ENCODE measurements at places on chromosomes 4 and X.

DNA sequence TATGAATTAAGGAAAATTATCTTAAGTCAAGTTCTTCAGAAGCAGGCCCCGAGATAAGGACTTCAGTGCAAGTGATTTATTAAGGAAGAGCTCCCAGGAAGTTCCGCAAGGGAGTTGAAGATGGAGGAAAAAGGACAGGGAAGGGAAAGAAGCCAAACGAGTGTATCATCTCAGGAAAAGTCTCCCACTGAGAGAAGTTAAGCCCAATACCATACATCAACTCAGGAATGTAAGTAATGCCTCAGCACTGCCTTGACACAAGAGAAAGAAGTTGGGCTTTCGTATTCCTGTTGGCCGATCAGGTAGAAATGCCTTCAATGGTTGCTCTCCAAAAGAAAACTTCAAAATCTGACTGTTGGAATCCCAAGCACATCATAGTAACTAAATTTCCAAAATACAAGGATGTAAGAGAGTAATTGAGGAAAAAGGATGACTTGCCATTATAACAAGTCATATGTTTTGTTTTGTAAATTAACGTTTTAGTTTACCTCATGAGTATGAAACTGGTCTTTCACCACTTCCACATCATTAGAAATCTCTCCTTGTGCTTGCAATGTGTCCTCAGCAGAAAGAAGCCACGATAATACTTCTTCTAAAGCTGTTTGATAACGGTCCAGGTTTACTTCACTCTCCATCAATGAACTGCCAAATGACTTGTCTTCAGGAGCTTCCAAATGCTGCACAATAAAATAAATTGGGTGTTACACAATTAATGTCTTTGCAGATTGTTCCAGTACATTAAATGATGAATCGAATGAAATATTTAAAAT is 566.7 kb downstream of the DMD start:
- no peak for DNase-seq

GRCh38 chr4:156594624-156595023 is 377.0 kb downstream of the PDGFC start:
- DNase-seq, result peak; percentile 42

- no peak for DNase-seq
These were observed 12.6 kb downstream of the NEIL3 start for GRCh38 chr4:177322266-177322665.

- DNase-seq, result no peak
These were observed 16.6 kb downstream of the CHST7 start for GRCh38 chrX:46589977-46590723.

GRCh38 chrX:255923-256331 is 25.3 kb upstream of the PLCXD1 start:
- DNase-seq, result no peak
